ENCODE measurements at places on chromosomes 13 and 19.

GRCh38 chr19:22527554-22527953 lies 105.4 kb upstream of the ZNF98 start:
- DNase-seq, result no peak

GRCh38 chr19:2561895-2562294 lies 86.0 kb downstream of the GADD45B start:
- no peak for DNase-seq

DNA sequence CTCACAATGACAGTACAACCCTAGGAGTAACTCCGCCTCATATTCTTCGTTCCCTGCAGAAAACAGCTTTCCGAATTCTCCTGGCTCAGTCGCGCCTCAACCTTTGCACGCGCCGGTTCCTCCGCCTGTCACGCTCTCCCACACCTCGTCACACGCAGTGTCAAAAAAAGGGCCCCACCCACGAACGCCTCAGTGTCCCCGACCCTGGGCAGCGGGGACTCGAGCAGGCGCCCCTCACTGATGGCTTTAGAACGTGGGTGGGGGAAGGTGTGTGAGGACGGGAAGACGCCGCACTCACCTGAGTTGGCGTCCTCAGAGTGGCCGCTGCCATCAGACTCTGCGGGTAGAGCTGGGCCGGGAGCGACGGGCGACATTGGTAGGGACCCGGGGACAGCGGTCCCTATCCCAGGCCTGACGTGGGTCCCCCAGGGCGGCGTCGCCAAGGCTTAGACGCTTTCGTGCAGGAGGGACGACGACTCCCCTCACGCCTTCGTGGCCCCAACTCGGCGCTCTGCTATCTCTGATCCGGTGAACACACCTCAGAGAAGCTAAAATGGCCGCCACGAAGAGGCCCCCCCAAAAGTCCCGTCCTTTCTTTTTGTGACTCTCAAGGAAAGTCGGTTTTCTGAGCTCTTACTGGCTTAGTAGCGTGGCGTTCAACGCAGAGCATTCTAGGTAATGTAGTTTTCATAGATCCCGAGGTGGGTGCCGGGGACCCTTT lies at the start of gene ZNF154:
Gene ZNF154, minus strand, starts transcription at position 564 of the 721 bp plus-strand sequence. Its CDS starts 233 bp downstream, at position 331.
- peak; percentile 84 for DNase-seq

- DNase-seq, result no peak
Measured at GRCh38 chr13:113519556-113519955, 29.0 kb upstream of the DCUN1D2 start.

GRCh38 chr19:38869836-38870607 lies 8.1 kb downstream of the RINL start:
- peak; percentile 62 for DNase-seq

DNA sequence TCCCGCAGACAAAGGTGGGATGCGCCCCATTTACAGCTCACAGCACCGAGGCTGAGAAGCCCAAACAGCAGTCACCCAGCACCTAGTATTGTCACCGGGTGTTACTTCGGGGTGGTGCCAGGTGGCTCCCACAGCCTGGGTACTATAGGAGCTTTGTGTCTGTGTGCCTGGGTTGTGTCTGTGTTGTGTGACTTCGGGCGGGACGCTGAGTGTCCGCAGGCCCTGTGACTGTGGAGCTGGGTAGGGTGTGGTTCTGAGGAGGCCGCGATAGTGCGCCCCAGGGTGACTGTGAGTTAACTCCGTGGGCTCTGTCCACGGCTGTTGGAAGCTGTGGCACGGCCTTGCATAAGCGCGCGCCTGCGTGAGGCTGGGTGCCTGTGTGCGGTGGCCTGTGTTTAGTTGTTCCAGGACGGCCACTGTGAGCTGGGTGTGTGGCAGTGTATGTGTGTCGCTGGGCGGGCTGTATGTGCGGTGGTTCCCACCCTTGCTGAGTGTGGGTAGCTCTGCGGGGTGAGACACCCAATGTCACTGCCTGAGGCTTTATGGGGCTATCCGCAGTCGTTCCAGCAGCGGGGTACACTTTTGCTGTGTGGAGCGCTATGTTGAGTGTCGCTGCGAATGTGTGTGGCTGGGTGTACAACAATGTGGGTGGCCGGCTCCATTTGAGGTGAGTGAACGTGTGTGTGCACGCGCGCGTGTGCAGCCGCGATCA lies 559 bp upstream of the SSBP4 start:
- no peak for DNase-seq

DNA sequence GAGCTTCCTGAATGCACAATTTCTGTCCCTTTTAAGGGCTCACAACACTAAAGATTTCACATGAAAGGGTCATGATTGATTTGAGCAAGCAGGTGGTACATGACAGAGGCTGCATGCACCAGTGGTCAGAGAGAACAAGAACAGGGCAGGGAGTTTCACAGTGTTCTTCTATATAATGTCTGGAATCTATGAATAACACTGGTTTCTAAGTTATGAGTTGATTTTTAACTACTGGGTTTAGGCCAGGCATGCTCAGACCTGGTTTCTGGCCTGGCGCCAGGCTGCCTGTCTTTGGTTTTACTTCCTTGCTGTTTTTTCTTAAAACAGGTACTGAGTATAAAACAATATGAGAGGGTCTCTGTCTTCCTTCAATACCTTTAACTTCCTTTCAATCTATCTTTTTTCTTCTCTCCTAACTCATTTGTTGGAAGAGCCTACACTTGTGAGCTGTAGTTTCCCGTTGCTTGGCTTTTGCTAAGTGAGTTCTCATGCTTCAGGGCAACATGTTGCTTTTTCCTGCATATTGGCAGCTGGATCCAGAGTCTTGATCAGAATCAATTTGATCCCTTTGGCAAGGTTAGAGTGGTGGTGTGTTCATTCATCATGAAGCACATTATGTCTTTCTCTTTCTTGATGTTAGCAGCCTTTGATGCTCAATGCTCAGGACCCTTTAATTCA lies 38.5 kb upstream of the FGF14 start:
- no peak for DNase-seq

- peak; percentile 31 for DNase-seq
Measured at GRCh38 chr13:97440598-97441170, 6.7 kb downstream of the RAP2A start.

DNA sequence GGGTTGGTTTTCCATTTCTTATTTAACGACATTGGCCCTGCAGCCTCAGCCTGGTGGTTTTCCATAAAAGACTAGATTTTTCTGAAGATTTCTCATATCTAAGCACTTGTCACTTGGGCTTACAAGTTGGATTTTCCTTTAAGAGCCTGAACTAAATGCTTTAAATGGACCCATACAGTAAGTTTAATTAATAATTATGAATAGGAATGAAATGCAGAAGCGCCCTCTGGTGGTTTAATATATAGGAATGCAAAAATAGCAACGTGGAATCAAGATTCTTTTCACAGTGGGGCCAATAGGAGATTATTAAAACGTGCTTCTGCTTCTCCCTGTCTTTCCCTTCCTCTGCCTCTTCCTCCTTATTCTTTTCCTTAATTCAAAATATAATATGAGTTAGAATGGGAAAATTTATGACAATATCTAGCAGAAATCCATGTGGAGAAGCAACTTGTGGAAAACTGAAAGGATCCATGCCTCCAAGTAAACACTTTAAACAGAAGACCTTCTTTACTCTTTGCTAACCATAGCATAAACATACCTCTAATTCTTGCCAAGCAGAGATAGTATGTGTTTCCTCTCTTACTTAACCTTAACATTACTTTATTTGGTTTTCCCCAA lies 324.0 kb downstream of the GPC5 start:
- DNase-seq, result peak; percentile 45

DNA sequence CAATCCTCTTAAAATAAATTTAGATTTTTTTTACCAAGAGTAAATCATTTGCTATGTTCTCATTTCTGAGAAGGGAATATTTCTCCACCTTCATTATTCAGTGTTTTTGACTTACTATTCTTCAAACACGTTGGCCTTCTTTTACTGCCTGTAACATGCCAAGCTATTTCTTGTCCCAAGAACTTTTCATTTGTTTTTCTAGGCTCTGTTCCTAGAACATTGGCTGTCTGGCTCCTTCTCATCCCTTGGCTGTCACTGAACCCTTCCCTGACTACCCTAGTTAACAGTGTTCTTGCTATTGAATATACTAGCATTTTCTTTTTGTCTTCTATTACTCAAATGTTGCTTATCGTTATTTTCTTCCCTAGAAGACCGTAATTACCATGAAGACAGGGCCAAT lies 248.1 kb downstream of the ITGBL1 start:
- peak; percentile 52 for DNase-seq

DNA sequence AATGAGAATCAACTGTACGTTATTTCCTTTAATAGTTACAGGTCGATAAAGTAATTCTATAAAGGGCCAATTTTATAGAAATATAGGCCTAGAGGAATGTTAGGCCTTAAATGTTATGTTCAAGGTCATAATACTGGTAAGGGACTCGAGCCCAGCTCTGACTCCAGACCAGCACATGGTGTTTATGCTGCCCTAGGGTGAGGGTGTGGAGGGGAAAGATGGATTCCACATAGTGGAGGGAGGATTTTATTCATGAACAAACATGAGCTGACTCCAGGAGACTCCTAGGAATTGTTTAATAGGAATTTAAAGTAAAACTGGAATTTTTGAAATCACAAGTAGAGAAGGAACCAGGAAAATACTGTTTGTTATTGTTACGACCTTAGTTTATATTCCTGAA lies 139.9 kb downstream of the LACC1 start:
- DNase-seq, result no peak

- DNase-seq, result no peak
Measured at GRCh38 chr13:20219577-20219976, 12.5 kb downstream of the GJB6 start.

DNA sequence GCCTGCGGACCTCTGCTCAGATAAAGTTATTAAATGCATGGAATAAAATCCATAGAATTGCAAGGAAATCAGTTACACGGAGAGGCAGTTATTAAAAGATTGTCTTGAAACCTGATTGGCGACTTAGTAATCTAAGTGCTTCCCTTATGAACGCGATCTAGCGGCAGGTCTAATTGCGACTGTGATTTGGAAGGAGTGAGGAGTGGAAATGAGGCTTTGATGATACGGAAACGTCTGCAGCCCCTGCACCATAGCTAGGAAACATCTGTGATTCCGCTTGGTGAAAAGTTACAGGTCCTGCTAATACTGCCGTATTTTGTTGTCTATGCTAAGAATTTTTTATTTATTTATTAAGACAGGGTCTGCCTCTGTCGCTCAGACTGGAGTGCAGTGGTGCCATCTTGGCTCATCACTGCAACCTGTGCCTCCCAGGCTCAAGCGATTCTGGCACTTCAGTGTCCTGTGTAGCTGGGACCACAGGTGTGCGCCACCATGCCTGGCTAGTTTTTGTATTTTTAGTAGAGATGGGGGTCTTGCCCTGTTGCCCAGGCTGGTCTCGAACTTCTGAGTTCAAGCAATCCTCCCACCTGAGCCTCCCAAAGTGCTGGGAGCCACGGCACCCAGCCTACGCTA lies 887 bp downstream of the NDUFS7 start:
- DNase-seq, result no peak

DNA sequence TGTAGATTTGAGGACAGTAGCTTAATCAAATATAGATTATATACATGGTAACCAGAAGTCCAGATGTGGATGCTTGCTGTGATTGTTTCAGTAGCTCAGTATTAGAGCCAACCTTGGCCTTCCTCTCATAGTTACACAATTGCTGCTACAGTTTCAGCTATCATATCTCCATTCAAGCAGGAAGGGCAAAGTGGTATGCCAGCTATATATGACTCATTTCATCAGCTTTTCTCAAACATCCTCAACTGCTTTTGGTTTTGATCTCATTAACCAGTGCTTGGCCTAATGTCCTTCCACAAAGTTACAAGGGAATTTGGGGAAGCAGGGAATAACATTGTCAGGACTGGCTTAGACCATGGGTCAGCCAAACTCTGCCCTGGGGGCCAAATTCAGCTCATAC lies 73.0 kb upstream of the MAB21L1 start:
- peak; percentile 66 for DNase-seq

- peak; percentile 70 for DNase-seq
Measured at GRCh38 chr13:94435604-94436226, 43.8 kb downstream of the DCT start.

DNA sequence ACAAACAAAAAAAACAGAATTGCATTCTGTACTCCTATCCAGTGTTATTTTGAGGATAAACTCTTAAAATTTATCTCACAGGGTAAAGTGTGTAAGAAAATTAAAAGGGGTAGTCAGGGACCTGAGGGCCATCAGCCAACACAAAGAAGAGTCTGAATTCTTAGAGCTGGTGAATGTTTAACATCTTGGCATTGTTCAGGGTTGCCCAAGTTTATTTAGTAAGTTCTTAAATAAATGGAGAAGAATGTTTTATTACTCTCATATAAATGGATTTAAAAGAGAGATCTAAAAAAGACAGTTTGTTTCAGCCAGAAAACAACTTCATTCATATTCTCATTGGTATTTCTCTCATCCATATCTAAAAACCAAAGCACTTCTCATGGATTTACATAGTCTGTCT lies 171.7 kb downstream of the LACC1 start:
- DNase-seq, result no peak

DNA sequence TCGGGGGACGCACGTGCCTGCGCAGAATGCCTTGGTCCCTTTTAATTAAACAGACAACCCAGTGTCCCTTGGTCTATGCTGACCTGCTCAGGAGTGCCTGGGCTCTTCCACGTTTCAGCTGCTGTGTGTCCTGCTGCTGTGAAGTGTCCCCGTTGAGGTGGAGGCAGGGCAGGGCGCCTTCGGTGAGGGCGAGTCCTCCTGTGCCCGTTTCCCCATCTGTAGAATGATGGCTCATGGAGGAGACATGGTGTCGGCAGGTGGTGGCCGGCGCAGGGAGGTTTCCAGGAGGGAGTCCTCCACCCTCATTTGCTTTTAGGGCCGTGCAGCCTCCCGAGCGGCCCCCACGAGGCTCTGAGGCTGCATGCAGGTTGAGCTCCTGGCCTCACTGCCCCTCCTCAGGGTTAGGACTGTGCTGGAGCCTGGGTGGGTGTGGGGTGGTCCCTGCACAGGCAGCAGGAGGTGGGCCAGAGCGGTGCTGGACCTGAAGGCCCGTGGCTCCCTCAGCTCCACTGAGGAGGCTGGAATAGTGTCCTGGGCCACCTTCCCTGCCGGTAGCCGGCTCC lies 8.8 kb downstream of the STK11 start:
- no peak for DNase-seq

- no peak for DNase-seq
Measured at GRCh38 chr13:23460921-23461320, 27.4 kb upstream of the SACS start.

GRCh38 chr19:48445256-48445605 lies 552 bp upstream of the GRWD1 start:
- DNase-seq, result peak; percentile 94

DNA sequence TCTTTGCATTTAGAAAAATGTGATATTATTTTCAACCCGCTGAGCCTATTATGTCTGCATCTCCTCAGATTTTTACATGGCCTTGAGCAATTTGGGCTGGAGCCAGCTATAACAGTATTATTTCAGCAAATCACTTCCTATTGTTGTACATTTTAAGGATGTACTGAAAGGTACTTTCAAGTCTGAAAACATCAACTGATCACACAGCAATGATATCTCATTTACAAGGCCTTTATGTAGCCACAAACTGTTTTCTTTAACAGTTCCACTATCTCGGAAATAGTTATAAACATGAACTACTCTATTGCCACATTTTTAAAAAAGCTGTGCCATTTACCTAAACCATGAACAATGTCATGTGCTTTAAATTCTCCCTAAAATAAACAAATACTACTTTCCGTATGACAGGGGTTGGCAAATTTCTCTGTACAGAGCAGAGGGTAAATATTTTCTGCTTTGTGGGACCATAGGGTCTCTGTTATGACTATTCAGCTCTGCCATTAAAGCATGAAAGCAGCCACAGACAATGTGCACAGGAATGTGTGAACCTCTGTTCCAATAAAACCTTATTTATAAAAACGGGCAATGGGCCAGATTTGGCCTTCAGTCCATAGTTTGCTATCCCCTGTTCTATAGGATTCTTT lies 560.4 kb downstream of the GPC6 start:
- peak; percentile 28 for DNase-seq

All from fibroblast of pulmonary artery (primary cell).